ENCODE measurements at places on chromosomes 1 and 21.
A peak's percentile ranks its signal among the peaks of the same experiment; 100 is the strongest.

DNA sequence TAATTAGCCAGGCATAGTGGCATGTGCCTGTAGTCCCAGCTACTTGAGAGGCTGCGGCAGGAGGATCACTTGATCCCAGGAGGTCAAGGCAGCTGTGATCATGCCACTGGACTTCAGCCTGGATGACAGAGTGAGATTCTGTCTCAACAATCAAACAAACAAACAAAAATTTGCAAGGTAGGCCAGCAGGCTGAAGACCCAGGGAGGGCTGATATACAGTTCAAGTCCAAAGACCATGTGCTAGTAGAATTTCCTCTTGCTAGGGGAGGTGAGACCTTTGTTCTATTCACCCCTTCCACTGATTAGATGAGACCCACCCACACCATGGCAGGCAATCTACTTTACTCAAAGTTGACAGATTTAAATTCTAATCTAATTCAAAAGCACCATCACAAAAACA, 31.2 kb upstream of the CNN3 start:
- DNase-seq, result no peak

DNA sequence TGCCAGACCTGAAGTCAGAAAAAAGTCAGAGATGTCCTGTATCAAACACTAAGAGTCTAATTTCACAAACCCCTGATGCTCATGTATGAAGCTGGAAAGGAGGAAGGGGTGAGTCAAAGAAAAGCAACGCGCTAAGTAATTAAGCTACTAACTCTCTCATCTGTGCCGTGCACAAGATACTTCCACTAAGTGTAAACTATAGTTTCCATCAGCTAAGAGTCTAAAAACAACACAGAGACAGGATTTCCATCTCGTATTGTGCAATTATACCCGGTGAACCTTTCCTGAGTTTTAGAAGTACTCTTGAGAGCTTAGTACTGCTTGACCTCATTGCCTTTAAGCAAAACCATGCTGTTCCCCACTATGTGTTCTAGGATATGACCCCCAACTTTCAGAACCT, 19.0 kb downstream of the DNALI1 start:
- DNase-seq, result no peak

GRCh38 chr1:40853113-40853884, 8.9 kb downstream of the CITED4 start:
- DNase-seq, result no peak

DNA sequence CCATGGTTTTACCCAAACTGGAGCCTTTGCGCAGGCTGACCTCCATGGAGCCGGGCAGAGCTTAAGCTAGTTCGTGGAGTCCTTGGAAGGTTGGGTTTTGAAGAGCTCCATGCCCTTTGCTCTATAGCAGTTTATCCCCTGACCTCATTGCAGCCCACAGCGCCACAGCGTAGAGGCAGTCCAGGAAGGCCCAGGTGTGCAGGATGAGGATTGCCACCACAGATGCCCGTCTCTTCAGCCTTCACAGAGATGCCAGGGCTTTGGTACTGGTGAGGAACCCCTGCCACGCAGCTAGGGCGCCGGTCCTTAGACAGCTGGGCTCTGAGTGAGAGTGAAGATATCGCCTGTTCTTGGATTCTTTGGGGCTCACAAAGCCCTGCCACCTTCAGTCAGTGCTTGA, 138.6 kb downstream of the PEX14 start:
- DNase-seq, result no peak

DNA sequence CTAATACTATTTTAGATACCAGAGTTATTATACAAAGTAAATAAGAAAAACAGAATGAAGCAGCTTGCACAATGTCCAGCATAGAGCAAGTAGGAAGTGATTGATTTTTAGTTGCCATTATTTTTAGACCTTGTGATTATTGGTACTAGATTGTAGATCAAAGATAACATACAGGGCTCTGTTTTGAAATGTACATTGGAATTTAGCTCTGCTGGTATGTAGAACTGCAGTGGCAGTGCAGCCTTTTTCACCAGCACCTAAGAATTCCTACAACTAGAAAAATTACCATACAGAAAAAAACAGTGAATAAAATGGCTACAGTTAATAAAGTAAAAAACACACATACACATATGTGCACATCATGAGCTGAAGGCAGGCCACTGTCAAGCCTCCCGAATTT, 32.2 kb upstream of the ABCA4 start:
- no peak for DNase-seq

GRCh38 chr1:109617291-109617801, 2.1 kb downstream of the GNAT2 start:
- DNase-seq, result peak; percentile 91
